BJ (cell line): ENCODE measurements at places on chromosomes 12 and 14.

GRCh38 chr14:101823511-101824120 lies 62.1 kb downstream of the PPP2R5C start:
- DNase-seq, result no peak

- peak; percentile 69 for DNase-seq
Measured at GRCh38 chr12:27179400-27180214, 64.5 kb upstream of the STK38L start.

DNA sequence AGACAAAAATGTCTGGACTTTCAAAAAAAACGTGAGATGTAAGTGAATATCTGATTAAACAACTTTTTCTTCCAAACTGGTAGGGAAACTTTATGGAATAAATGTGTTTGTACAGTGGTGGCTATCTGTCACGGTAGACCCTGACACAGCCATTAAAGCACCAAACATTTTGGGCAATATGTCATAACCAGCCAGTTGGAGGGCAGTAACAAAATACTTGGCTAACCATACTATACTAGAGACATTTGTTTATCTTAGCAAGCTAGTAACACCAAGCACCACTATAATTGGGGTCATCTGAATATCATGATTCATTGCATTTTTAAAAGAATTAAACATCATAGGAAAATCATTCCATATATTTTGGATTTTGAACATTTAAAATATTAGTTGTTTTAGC lies 6.0 kb upstream of the MYF6 start:
- no peak for DNase-seq

DNA sequence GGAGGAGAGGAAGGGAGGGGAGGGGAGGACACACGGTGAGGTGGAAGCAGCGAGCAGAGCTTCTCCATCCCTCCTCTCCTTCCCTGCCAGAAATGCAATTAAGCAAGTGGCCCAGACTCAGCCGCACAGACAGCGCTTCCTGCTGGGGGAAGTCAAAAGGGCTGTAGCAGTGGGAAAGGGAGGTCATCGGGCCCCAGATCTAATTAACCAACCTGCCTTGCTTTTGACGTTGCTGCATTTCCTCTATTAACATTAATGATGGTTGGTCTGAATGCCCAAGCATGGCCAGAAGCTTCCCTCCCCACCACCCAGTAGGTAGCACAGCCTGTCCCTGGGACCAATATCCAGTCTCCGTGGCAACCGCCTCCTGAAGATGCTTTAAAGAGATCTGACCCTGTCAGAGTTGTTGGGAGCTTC lies 4.6 kb upstream of the NGB start:
- DNase-seq, result no peak

GRCh38 chr14:72599579-72600470 lies 294.1 kb downstream of the DPF3 start:
- DNase-seq, result no peak

GRCh38 chr14:102985665-102986064 lies 63.2 kb downstream of the AMN start:
- DNase-seq, result no peak

- DNase-seq, result no peak
Measured at GRCh38 chr12:26374934-26375680, 179.7 kb downstream of the SSPN start.

GRCh38 chr12:56146492-56147460 lies 5.6 kb upstream of the MYL6B start:
- no peak for DNase-seq

DNA sequence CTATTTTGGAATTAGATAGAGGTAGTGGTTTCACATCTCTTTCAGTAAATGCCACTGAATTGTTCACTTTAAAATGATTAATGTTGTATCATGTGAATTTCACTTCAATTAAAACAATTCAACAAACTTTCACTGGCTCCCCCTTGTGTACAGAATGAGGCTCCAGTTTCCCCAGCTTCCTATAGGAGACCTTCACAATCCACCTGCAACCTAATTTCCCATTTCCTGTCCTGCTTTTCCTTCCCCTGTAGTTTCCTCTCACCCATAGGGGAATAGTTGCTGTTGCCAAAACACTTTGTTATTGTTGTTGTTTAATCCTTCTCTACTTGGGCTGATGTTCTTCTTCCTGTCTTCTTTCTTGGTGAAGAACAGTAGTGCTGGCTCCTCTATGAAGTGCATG lies 59.8 kb downstream of the NPAS3 start:
- no peak for DNase-seq

DNA sequence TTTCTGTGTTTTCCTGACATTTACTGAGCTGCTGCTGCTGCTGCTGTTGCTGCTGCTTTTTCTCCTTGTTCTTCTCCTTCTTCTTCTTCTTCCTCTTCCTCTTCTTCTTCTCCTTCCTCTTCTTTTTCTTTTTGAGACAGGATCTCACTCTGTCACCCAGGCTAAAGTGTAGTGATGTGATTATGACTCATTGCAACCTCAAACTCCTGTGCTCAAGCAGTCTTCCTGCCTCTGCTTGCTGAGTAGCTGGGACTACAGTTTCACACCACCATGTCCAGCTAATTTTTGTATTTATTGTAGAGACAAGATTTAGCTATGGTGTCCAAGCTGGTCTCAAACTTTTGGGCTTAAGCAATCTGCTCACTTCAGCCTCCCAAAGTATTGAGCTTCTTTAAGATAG lies 95.8 kb downstream of the TMTC3 start:
- DNase-seq, result no peak

- DNase-seq, result no peak
Measured at GRCh38 chr14:101411779-101412178, 149.5 kb upstream of the DIO3 start.

- DNase-seq, result no peak
Measured at GRCh38 chr12:93979189-93979588, 169.2 kb upstream of the PLXNC1 start.

DNA sequence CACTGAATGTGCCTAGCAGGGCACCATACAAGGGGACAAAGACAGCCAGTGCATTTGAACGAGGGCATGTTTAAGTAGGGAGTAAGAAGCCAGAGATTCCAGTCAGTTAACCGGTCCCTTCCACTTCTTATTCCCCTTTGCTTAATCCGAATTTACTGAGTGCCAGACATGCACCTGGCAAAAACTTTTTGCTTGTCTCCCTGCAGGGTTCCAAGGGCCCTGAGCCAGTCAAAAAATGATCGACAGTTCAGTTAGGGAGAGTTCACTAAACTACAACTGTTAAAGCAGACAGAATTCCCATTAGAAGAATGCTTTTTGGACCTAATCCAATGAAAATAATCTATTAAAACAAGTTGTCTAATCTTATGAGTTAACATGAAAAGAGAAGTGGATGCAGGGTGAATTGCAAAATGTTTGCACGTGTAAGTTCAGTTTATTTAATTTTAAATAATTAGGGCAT lies 193.8 kb downstream of the TMTC2 start:
- no peak for DNase-seq

DNA sequence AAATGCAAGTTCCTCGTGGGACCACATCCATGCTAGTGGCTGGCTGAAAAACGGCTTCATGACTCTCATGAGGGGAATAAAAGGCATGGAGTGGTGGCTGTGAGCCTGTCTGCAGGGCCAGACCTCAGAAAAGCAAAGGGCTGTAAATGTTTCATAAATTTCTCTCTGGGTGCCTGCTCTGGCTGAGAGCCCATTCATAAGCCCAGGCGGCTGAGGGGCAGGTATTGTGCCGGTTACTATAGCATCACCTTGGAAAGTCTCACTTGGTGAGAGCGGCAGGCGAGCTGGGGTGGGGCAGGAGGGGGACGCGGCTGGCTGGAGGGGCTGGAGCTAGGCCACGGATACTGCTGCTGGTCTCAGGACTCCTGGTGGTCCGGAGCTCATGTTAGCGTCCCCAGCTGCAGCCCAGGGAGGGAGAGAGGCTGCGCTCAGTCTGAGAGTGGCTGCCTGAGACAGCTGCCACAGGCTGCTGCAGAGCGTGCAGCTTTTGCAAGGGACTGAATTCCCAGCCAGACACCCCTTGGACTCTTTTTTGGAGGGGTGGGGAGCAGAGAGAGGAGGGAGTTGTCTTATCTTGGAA lies at the start of gene SLC17A8:
SLC17A8 (plus strand) TSS at position 431 of the 580 bp plus-strand sequence. CDS start 318 bp downstream, outside the sequence.
- no peak for DNase-seq

DNA sequence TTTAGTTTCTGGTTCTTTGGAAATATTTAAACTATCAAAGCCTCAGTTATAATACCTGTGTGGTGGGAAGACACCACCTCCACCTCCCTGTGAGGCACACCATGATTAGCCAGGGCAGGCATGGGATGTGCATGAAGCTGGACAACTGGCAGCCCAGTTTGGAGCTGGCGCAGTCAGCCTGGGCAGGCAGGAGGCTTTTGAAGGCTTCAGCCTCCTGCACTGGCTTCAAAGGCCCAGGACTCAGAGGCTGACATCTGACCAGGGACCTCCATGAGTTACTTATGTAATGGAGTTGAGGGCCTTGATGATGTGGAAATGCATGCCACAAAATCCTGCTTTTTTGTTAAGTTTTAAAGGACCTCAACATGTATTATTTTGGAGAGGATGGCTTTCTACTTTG lies 30.3 kb downstream of the C14orf132 start:
- DNase-seq, result no peak

DNA sequence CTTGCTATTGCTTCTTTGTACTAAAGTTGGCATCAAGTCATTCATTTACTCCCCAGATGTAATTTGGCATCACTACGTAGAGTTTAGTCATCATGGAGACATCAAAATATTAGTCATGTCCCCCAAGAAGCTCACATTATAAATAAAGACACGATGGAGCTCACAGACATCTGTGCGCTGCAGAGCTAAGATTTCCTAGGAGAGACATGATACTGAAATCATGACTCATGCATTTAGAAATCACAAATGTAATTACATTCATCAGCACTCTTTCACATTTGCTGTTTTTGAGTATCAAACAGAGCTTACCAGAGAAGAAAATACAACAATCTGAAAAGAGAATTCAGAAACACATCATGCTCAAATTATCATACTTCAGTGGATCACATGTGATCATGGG lies 169.8 kb downstream of the LRIG3 start:
- DNase-seq, result peak; percentile 88

DNA sequence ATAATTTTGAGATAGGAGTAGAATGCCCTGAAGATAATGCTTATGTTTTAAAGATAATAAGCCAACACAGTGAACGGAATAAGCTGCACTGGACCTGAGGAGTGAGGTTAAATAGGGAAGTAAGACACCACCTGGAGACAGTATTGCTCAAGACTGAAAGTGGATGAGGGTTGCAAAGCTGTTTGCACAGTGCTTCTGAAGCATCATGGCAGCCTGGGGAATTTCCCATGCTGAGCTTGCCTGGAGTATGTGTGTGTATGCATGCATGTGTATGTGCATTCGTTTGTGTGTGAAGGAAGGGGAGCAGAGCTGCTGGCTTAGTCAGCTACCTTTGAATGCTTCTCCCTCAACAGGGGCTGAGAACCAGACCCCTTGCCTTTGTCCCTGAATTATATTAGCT lies 35.8 kb downstream of the BHLHE41 start:
- DNase-seq, result no peak

GRCh38 chr12:22728987-22729386 lies 104.0 kb downstream of the ETNK1 start:
- DNase-seq, result no peak

GRCh38 chr14:22657861-22658260 lies 13.7 kb upstream of the OR6J1 start:
- no peak for DNase-seq

- DNase-seq, result no peak
Measured at GRCh38 chr12:126069549-126070165, 1004.4 kb downstream of the AACS start.

GRCh38 chr12:5051334-5051733 lies 7.7 kb downstream of the KCNA5 start:
- DNase-seq, result no peak

- no peak for DNase-seq
Measured at GRCh38 chr14:76375484-76375883, 453 bp upstream of the ESRRB start.

DNA sequence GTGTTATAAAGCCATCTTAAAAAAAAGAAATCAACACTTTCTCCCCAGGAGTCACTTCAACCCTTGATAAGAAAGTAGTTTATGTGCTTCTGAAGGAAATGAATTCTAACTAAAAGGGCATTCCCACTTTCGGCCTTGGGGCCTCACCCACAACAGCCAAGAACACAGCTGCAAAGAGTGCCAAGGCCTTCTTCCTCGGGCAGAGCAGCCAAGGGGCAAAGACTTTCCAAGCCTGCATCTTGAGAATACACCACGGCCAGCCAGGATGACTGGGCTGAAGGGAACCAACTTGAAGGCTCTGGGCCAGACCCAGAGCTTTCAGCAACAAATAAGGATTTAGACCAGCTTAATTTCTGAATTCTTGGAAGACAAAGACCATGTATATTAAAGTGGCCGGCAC lies 60.4 kb upstream of the FOXN3 start:
- DNase-seq, result no peak
